DMS 273 treated with DMSO at 0.1 percent for 48 hours (cell line): ENCODE measurements at places on chromosomes 1 and 21.

GRCh38 chr1:13968361-13968760 is 268.4 kb downstream of the PRDM2 start:
- DNase-seq: no peak

GRCh38 chr1:209873067-209873799 is 45.5 kb downstream of the UTP25 start:
- no peak for DNase-seq

DNA sequence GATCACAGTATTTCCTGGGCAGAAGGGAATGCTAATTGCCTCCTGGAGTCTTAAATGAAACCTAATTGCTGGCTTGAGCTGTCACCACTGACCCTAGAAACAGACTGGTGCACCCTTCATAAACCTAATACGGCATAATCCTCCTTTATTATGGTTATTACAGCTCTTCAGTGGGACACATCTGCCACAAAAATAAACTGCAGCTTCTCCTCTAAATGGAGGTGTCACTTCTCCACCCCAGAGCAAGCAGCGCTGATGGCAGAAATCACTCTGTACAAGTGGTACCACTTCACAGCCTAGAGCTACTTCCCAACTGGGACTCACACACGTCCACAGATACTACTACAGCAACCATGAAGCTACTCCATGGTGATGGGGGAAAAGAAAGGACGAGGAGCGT is 11.1 kb downstream of the PTPN14 start:
- peak; percentile 31 for DNase-seq

DNA sequence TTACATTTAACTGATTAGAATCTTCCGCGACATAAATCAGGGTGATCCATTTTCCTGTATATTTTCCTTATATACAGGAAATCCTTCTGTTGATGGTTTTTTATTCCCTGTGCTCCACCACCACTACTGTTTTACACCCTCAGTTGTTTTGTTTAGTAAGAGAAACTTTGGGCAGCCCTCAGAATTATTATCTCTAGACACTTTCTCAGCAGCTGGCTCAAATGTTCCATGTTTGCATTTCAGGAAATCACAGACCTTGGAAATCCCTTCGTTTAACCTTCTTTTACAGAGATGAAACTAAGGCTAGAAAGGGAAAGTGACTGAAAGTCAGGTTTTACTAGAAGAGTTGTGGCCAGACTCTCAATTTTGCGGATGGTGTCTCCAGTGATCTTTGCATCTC is 15.2 kb downstream of the ZNF697 start:
- no peak for DNase-seq

DNA sequence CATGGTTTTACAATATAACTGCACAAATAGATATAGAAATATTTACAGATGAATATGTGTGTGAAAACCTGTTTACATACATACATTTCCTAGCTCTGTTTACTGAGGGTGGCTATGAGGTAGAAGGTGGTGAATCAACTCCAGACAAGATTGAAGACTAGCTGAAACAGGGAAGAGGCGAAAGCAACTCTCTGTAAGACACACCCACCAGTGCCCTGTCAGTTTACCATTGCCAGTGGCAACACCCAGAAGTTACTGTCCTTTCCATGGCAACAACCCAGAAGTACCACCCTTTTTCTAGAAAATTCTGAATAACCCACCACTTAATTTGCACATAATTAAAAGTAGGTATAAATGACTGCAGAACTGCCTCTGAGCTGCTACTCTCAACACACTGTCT is 16.7 kb downstream of the TMEM69 start:
- no peak for DNase-seq

GRCh38 chr21:14768042-14768441 is 221.9 kb upstream of the SAMSN1 start:
- no peak for DNase-seq

GRCh38 chr1:20830378-20830777 is 43.3 kb upstream of the HP1BP3 start:
- DNase-seq: no peak

DNA sequence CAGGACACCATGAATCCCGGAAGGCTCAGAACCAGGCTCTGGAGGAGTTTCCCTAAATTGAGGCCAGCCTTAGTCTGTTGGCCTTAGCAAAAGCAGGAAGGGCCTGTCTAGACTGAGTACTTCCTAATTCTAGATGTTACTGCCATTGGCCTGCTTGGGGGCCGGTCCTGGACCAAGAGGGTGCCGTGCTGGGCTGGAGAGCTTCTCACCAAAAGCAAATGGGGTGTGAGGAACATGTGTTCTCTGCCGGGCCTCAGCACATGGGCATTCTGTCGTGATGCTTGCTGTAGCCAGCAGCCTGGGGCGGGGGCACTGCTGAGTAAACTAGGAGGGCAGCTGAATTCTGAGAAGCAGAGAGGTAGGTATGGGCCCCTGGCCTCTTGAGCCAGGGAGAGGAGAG is 35.7 kb upstream of the MAN1C1 start:
- no peak for DNase-seq

GRCh38 chr1:183370399-183371058 is 47.7 kb downstream of the NMNAT2 start:
- DNase-seq: no peak
